ENCODE measurements at places on chromosomes 1 and 21.

- no peak for DNase-seq
These were observed 104.1 kb downstream of the NR5A2 start for GRCh38 chr1:200131551-200132125.

DNA sequence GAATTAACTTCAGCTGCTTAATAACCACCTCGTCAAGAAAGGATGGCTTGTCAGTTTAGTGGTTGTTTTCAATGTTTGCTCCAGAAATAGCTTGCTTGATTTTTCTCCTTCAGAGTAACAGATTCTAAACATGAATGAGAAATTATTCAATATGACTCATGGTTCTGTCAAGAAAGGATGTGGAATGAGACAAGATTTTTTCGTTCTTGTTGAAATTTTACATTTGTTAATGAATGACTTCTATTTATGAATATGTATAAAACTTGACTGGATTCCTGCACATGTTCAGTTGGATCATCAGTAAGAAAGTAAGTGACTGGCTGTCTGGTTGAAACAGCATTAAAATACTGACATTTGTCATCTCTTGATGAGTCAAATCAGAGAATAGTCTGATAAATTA, 38.3 kb downstream of the IFI44 start:
- DNase-seq: no peak

DNA sequence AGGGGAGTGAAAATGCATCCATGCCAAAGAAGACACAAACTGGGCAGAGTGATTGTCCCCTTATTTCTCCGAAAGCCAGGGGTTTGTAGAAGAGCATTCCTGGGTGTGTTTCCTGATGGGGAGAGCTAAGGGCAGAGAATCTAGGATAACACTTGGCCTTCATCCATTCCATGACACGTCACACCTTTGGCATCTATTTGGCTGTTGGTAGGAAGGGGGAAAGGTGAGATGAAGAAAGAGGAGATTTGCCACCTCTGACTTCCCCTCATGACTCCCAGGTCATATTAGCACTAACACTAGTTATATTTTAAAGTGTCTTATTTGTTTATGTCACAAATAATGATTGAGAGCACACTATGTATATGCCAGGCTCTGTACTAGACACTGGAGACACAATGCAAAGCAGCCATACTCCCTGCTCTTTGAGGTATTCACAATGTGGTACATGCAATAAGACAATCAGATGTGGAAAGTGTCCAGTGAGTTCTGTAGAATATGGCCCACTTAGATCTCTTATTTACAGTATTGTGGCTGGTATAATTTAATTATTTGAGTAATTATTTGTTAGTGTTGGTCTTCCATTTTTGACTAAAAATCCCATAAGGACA, 54.5 kb upstream of the GADD45A start:
- no peak for DNase-seq

DNA sequence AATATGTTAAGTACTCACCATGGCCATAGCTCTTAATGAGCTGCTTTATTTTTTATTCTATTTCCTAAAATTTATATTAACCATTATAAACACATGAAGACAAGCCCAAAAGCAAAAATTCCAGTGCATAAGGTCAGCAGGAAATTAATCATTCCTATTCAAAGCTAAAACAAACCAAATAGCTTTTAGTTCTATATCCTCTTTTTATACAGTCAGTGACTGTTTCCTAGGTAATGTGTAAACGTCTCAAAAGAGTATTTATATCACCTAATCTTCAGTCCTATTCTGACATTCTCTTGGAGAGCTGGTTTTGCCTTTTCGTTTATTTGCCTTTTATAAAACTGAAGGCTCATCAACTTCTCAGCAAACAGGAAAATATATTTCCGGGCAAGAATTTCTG, 4.2 kb downstream of the GOLPH3L start:
- no peak for DNase-seq

GRCh38 chr1:119367432-119368124, 1.0 kb upstream of the HAO2 start:
- no peak for DNase-seq

DNA sequence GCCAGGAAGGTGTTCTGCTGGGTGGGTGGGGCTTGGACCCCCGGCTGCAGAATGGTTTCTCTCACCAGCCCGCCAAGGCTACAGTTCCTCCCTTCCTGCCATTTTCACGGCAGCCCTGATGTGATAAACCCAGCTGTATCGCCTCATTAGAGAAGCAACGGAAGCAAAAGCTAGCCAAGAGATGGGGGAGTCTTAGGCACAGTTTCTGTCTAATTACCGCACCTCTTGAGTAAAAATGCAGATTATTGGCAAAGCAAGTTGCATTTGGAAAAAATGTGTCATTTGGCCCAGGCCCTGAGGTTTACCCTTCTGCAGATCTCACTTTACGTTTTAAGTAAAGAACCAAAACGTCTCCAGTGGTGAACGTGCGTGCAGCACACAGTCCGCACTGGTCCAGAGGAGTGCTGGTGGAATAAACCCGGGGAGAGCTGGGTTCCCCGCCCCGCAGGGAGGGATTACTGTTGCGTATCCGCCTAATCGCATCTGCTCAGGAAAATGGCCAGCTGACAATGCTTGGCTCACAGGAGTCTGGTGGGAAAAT, 109.9 kb downstream of the GALNT2 start:
- peak; percentile 24 for DNase-seq

DNA sequence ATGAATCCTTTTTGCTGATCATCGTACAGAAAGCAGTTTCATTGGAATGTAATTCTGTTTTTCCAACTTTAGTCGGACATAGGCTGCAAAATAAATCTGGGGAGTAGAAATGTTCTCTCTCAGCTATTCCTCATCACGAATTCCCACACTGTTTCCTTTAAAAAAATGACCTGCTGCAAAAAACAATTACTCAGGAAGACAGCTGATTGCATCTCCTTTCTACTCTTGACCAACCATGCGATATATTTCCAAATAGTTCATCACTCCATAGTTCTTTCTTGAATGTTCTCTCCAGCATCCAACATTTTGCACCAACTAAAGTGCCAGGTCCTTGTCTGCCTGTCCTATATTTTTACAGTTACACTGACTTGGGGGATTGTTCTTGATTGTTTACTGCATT, 96.4 kb downstream of the S1PR1 start:
- DNase-seq: no peak

GRCh38 chr1:185825556-185825955, 91.4 kb downstream of the HMCN1 start:
- DNase-seq: no peak

DNA sequence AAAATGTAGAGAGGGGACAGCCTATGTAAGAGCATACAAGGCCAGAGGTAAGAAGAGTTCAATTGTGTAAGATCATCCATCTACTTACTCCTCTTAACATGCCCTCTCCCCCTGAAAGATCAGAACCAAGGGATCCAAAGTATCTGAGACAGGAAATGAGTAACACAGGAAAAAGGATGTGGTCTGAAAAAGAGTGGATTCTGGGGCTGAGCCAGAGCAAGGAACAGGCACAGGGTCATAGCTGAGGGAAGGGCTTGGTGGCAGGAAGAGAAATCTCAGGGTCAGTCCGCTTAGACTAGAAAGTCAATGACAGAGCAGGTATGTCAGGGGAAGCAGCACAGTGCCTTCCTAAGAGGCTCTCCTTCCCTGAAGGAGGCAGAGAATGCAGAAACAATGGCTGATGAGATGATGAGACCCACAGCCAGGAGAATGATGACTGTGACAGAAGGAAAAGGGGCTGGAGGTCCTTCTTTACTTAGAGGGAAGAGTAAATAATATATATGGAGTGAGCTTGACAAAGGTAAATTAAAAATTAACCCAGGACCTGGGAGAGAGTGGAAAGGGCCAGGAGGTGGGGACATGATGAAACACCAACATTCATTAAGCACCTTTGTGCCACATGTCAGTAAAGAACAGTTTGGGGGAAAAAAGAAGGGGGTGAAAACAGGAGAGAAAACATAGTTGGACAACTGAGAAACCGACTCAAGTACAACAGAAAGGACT, 26.2 kb upstream of the A3GALT2 start:
- DNase-seq: no peak

GRCh38 chr1:174812656-174813055, 187.1 kb upstream of the CACYBP start:
- no peak for DNase-seq

DNA sequence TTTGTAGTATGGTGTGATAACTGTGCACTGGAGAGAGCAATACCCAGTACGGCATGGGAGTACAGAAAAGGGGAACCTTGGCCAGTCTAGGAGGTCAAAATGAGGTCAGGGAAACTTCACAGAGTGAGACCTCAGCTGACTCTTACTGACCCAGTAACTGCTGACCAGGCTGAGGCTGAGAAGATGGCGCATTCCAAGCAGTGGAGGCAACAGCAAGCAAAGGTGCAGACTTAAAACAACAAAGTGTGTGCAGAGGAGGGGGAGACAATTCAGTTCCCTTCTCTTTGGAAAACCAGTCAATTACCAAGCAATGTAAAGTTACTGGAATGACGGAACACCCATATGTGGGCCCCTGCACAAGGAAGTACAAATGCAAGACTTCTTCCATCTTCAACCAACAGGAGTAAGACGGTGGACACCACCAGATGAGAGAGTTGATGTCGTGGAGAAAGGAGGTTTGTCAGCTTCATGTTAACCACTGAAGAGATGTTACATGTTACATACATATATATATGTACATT, 54.6 kb upstream of the PRDX6 start:
- no peak for DNase-seq

DNA sequence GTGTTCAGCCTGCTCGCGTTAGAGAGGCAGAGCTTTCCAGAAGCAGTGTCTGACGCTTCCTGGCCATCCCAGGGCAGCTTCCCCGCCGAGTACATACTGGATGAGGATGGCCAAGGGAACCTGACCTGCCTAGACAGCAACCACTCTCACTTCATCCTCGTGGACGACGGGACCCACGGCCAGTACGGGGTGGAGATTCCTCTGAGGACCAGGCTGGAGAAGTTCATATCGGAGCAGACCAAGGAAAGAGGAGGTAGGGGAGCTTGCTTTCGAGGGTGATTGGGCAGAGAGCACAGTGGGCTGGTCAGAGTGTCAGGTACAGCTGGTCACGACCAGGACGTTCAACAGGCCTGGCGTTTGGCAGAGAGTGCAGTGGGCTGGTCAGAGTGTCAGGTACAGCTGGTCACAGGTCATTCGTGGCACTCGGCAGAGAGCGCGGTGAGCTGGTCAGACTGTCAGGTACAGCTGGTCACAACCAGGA, 22.4 kb downstream of the TRPM2 start:
- DNase-seq: no peak

DNA sequence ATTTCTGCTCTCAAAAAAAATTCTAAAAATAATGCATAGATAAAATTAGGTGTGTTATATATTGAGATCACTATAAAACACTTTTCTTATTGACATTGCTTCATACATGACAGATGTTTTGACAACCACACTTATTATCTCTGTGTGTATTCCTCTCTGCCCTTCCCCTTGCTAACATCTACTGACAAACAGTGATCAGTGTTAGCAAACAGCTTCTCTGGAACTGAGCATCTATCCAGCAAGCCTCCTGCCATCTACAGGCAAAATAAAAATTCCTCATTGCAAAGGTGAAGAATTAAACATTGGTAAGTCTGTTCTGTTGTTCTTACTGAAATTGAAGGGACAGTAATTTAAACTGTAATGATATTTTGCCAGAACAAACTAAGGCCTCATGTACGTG, 2153.9 kb downstream of the NCAM2 start:
- no peak for DNase-seq

- no peak for DNase-seq
These were observed 22.2 kb upstream of the SLC5A9 start for GRCh38 chr1:48200166-48200900.

DNA sequence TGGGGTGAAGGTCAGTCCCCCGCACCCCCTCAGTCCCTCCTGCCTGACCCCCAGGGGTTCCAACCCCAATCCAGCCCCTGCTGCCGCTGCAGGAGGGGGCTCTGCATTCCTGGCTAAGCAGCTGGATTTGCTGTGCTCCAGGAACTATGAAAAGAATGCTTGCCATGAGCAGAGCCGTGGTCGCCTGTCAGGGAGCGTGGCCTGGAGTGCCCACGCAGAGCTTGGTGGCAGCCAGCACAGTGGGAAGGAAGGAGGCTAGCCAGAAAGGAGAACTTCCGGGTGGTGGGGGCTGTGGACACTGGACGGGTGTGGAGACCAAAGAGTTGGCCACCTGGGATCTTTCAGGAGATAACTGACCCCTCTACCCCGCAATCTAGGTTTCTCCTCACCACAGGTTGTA, 5.6 kb downstream of the COL8A2 start:
- DNase-seq: no peak
